Fibroblast of skin of right biceps (primary cell): ENCODE measurements at places on chromosomes 1 and 21.

GRCh38 chr1:157955221-157955620 is 38.2 kb upstream of the KIRREL1 start:
- no peak for DNase-seq

GRCh38 chr1:230240446-230241086 is 173.5 kb downstream of the GALNT2 start:
- DNase-seq, result peak; percentile 8

DNA sequence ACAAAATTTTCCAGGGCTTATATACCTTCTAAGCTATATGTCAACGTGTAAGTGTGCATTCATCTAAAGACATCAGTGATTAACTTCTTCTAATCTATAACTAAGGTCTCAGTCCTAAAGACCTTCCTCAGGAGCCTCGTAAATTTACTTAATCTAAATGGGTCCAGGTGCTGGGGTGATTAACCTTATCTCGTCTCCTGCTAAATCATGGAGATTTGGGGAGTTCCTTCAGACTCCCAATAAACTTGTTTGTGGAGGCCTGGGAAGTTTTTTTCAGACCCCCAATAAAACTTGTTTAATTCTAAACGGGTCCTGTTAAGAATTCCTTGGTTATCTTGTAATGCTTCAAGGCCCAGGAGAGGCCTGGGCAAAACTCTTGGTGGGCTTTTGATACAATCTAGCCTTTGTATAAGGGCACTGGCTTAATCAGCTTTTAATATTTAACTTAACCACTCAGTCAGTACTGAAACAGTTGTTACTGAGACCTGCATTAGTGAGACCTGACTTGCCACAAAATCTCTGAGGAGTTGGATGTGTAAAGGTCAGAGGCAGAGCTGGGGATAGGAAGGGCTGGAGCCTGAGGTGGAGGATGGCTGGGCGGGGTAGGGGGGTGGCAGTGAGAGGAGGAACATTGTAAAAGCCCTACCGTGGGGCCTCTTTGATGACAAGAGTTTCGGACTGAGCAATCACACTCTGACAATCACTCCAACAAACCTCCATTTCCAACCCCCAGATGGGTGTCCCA is 6.2 kb upstream of the HMGCS2 start:
- no peak for DNase-seq

GRCh38 chr1:151372058-151372934 is at the start of gene SELENBP1:
TSS of gene SELENBP1 (minus strand) at chr1:151372705. CDS start at chr1:151372641, 64 bp downstream.
- peak; percentile 57 for DNase-seq

DNA sequence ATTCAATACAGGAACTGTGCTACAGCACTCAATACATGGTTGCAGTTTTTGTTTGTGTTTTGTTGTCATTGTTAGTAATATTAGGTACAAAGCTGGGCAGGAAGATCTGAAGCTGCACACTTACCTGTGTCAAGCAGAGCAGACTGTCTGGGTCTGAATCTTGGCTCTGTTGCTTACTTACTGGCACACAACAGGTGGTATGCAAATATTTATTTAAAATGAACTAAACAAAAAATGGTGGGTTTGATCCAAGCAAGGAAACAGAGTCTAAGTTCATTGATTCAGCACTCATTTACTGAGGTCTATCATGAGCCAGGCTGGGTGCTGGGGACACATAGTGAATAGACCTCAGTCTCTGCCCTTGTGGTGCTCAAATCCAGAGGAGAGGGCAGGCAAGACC is 230.4 kb downstream of the OMA1 start:
- DNase-seq, result no peak

- DNase-seq, result no peak
These were observed 2.2 kb upstream of the KCNA3 start for GRCh38 chr1:110676970-110677369.

DNA sequence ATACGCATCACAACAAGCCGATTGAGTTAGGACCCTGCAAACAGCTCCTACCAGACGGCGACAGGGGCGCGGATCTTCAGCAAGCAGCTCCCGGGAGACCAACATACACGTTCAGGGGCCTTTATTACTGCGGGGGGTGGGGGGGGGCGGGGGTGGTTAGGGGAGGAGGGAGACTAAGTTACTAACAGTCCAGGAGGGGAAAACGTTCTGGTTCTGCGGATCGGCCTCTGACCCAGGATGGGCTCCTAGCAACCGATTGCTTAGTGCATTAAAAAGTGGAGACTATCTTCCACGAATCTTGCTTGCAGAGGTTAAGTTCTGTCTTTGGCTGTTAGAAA is 162.0 kb downstream of the RUNX1 start:
- DNase-seq, result peak; percentile 36

GRCh38 chr21:36491209-36491910 is 11.4 kb upstream of the CLDN14 start:
- peak; percentile 66 for DNase-seq

GRCh38 chr1:235712812-235713211 is 63.2 kb upstream of the GNG4 start:
- no peak for DNase-seq

DNA sequence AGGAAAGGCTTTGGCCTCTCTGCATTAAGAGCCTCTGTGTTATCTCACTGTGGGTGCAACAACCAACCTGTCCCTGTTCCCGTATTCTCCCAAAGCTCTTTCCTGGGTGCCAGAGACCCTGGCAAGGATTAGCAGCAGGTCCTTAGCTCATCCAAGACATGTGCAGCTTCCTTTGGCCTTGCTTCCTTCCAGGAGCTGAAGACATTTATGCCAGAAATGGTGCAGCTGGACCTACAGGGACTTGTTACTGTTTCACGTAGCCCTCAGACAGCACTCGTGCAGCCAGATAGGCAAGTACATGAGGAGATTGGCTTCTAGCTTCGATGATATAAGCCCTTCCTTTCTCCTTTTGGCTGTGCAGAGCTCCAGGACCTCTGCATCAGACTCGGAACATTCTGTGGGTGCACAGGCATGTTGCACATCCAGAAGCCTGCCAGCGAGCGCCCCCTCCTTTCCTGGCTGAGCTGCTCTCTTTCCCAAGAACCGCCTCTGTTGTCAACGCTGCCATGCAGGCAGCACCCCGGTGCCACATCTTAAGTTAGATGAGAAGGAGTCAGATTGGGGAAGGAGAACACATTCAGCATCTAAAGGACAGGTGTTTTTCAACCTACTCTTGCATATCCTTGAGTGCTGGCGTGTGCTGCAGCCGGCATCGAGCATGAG is 284.5 kb upstream of the PLXNA2 start:
- DNase-seq, result no peak

DNA sequence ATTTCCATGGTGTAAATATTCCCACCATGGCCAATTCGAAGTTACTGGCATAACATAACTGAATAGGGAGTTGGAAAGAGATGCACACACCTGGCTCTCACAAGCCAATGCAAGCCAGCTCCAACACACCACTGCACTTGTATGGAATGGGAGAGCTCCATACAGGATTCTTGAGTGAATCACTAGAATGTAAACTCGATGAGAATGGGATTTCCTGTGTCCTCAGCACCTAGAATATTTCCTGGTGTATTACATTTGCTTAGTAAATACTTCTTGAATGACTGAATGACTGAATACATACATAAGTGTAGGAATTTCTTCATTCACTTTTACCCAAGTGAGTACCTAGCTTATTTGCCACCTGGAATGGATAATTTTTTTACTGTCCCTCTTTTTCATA is 16.2 kb upstream of the PPIE start:
- DNase-seq, result no peak

DNA sequence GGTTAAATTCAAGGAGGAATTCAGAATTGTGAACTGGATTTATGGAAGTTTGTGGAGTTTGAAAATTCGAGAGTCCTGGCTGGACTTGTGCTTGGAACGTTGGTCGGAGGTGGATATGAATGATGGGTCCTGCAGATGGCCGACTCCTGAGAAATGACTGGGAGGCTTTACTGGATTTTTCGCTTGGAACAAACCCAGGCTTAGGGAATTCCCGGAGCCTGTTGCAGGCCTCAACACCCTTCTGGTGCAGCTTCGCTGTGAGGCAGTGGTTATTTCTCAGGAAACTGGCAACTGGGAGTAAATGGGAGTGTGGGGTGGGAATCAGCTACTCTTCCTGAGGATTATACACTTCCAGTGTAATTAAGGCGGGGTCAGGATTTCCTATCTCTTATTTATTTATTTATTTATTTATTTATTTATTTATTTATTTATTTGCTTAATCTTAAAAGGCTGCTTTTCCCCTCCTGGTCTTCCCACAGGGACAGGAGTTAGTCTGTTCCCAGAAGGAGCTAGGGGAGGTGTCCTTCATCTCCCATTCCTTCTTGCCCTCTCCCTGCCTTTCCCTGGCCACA is 21.1 kb downstream of the MAPKAPK2 start:
- no peak for DNase-seq

DNA sequence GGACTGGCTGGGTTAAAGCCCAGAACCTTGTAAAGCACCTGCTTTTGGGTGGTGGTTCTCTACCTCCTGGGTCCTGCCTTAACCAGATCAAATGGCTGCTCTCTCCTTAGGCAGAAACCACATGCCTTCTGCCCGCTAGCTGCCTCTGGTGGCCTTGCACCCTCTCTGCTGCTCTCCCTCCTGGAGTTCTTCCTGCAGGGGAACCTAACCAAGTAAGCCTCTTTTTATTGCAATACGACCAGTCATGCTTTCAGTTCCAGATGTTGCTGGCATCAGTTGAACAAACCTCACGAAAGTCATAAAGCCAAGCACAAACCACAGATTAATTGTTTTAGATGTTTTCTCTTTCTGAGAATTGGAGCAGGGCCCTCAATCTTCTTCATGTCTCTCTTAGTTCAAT is 118.9 kb downstream of the GDAP2 start:
- peak; percentile 41 for DNase-seq

- DNase-seq, result peak; percentile 70
These were observed 76.8 kb downstream of the CD46 start for GRCh38 chr1:207828485-207829158.

DNA sequence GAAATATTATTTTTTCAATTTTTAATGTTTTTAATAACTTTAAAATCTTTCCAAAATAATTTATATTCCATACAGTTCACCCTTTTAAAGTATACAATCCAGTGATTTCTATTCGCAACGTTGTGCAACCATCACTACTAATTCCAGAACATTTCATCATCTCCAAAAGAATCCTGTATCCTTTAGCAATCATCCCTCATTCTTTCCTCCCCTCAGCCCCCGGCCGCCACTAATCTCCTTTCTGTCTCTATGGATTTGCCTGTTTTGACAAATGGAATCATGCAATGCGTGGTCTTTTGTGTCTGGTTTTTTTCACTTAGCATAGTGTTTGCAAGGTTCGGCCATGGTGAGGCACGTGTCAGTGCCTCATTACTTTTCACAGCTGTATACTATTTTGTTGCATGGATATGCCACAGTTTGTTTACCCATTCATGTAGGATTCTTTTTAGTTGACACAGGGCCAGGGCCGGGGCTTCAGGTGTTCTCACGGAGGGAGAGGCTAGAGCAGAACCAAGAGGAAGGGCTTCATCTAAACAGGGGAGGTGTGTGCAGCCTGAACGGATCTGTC is 40.6 kb upstream of the ZBTB40 start:
- peak; percentile 52 for DNase-seq

- no peak for DNase-seq
These were observed 103.5 kb upstream of the ST6GALNAC5 start for GRCh38 chr1:76763738-76764137.

DNA sequence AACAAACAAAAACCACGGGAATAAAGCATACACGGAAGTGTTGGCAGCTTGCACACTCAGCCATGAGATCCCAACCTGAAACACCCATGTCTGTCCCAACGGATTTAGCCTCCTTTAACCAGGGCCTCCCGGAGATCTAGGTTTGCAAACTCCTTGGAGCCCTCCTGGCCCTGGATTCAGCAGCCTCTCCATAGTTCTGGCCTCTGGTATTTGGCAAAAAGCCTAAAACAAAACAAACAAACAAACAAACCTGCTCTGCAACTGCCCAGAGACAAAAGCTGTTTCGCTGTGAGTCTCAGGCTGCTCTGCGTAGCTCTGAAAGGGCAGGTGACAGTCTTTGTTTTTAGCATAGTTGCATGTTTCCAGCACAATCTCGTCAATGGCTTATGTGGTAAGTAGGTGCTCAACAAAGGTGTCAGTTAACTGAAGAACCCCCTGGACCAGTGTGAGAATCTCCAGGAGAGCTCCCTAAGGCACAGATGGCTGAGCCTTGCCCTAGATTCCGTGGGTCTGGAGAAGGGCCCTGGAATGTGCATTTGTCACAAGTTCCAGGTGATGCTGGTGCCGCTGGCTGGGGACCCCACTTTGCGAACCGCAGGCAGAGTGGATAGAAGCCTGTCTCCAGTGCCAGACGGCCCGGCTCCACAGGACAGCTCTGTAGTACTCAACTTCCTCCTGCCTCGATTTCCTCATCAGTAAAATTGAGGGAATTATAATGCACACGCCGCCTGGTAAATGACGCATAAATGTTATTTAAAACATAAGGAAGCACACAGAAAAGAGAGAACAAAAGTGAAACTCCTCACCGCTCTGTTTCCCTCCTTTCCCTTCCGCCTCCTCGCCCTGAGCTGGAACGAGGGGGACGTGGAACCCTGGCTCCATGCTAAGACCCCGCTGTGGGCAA is 86.2 kb downstream of the RIPK4 start:
- no peak for DNase-seq

DNA sequence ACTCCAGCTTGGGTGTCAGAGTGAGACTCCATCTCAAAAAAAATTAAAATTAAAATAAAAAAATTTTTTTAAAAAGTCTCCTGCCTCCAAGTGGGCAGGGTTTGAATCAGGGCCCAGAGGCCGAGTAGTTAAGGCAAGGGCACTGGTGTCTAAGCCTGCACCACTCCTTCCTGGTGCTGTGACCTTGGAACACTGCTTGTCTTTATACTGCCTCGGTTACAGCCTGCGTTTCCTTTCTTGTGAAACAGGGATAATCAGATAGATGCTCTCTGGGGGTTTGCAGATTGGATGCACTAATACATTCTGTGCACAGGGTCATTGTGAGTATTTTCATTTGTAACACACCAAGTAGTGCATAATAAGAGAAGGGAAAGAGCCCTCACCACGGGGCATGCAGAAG is 58.4 kb upstream of the EFHD2 start:
- no peak for DNase-seq

- no peak for DNase-seq
These were observed 18.6 kb downstream of the TMEM201 start for GRCh38 chr1:9607352-9607751.

DNA sequence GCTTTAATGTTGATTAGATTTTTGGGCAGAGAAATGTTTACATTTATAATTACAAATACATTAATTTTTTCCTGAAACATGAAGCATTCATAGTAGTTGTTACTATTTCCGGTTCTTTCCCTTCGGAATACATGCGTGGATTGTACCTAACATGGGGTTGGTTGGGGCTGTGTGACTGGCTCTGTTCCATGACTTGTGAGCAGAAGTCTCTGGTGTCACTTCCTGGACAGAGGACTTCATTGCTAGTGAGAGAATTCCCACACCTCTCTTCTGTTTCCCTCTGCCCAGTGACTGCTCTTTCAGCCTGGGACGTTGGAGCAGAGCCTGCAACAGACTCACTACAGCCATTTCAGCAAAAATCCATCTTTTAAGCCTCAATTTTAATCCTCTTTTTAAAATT is 231.4 kb downstream of the GRIK1 start:
- DNase-seq, result no peak

DNA sequence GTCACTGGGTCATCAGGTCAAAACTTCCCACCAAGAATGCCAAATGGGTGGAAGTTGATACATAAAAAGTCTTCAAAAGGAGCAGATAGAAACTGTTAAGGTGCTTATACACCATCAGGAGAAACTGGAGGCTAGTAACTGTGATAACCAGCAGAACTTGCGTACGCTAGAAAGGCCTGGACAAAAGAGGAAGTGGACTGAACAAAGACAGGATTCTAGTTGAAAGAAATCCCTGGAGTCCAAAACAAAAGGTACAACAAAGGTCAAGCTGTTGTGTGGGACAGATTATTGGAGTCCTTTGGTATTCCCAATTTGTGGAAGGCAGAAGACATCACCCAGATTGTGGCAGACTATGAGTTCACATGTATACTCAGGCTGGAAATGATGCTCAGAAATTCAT is 215.8 kb upstream of the PBX1 start:
- no peak for DNase-seq
